ENCODE measurements at places on chromosomes 1 and 21. TPM values are rescaled to one million over a fixed set of nuclear protein-coding genes. Genes with fewer than 3 reads are reported as not detected.

DNA sequence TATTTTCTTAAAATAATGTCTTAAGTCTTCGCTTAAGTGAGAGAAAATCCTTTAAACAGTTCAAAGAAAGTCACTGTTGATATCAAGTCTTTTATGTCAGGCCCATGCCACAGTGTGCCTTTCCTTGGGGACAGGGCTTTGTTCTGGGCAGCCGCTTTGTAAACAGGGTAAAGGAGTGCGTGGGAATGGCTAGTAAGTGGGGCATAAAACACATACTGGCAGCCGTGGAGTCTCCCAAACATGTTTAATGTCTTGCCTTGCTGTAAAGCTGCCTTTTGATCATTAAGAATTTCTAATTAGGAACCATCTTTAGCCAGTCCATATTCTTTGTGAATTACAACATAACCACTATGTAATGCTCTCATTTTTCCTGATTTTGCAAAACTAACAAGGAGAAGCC is 99.7 kb downstream of the PHTF1 start:
- no peak for DNase-seq

- DNase-seq: no peak
Measured at GRCh38 chr1:89557445-89557825, 32.8 kb downstream of the LRRC8B start.

DNA sequence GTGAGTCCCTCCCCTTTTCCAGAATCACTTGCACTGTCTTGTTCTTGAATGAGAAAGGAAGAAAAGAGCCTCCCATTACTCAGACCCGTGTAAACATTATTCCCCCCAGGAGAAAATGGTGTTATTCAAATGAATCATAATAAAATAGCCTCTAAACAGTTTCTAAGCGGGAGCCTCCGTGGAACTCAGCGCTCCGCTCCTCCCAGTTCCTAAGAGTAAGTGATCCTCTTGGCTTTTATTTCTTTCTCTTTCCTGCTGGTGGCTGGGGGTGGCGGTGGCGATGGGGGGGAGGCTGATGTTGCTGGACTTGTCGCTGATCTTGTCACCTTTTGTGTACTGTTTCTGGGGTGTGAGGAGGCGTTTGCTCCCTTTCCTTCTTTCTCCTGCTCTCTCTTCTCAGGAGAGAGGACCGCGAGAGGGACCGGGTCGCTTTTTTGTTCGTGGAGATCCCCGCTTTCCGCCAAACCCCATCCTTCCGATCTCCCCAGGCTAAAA is 781 bp downstream of the PROX1 start:
- peak; percentile 34 for DNase-seq

DNA sequence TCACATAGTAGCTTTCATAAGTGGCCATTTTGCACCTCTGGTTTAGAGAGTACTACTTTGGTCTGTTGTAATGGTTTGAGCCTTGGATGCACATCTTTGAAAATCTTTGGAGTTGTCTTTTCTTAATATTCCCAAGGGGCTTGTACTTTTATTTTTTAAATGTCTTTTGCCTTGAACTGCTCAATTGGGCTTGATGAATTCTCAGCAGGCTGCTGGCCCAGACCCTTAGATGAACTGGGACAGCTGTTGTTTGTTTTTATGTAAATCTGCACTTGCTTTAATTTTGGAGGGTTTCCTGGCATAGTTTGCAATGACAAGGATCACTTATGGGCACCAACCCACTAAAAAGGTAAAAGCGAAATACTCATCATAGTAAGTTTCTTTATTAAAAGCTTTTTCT is 24.9 kb downstream of the NGF start:
- no peak for DNase-seq

DNA sequence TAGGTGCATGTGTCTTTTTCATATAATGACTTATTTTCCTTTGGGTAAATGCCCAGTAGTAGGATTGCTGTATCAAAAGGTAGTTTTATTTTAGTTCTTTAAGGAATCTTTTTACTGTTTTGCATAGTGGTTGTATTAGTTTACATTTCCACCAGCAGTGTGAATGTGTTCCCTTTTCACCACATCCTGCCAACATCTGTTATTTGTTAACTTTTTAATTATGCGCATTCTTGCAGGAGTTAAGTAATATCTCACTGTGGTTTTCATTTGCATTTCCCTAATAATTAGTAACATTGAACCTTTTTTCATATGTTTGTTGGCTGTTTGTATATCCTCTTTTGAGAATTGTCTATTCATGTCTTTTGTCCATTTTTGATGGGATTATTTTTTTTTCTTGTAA is 1761.9 kb downstream of the PLA2G4A start:
- no peak for DNase-seq

DNA sequence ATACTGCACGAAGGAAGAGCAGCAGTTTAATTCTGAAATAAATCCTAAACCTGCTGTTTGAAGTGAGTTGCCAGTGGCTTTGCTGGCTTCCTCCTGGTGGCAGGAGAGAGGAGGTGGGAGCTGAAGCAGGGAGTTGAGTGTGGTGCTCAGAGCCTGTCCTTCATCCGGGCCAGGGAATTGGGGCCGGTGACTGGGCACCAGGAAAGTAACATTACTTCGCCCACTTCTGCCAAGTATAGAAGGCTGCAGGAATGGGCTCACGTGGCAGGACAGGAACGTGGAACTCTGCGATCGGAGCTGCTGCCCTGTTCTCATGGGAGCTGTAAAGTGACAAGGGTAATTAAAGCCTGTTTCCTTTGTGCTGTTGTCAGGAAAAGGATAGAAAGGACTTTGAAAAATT is 8.7 kb downstream of the TOR3A start:
- no peak for DNase-seq

DNA sequence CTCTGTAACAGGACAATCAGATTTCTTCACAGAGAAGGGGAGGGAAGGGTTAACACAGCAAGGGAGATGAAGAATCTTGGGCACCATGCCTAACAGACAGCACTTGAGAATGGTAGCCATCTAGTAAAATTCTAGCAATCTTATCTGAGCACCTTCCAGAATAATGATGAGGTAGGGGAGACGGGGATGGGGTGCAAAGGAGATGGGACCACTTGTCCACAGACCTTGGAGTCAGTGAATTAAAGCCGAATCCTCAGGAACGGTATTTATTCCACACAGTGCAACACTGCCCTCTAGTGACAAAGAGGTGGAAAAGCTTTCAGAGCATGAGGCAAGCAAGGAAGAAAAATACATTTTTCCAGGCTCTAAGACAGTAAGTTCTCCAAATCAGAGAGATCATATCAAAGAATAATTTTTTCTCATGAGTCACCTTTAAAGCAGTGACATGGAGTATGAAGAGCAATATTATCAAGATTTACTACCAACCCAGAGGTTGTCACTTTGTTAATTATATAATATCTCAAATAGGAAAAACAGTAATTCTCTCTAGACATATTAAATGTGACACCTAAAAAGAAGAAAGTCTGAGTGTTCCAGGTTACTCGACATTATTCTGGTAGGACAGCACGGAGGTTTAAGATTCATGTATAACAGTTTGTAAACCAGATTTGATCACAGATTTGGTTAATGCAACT is 43.3 kb upstream of the LPAR3 start:
- peak; percentile 78 for DNase-seq

- peak; percentile 92 for DNase-seq
Measured at GRCh38 chr1:41418857-41419583, 57.8 kb downstream of the FOXO6 start.

GRCh38 chr1:162040001-162040400 is 16.3 kb upstream of the OLFML2B start:
- DNase-seq: no peak

GRCh38 chr1:227899820-227900449 is 47.8 kb downstream of the WNT9A start:
- no peak for DNase-seq

- DNase-seq: peak; percentile 63
Measured at GRCh38 chr1:12615865-12616708, 1.9 kb downstream of the DHRS3 start.

- no peak for DNase-seq
Measured at GRCh38 chr1:66323958-66324625, 209.9 kb upstream of the SGIP1 start.

GRCh38 chr21:32567626-32568025 is 17.7 kb downstream of the TCP10L start:
- no peak for DNase-seq

GRCh38 chr1:8625981-8626898 is 191.2 kb downstream of the RERE start:
- DNase-seq: peak; percentile 3

GRCh38 chr21:41899426-41900202 is 20.5 kb upstream of the PRDM15 start:
- DNase-seq: no peak

DNA sequence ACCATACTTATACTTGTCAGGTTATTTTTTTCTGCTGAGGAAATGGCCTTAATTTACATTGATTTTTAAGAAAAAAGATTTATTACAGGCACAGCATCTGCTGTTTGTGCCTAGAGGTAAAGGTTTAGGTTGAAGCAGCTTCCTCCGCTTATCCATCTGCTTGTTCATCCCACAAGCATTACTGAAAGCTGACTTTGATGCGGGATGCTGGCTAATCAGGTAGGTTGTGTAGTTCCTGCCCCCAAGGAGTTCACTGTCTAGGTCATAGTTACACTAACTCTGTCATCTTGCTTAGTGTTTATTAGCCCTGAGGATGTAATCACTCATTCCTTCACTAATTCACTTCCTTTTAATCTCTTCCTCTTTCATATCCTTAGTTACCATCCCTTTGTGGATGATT is 377.7 kb upstream of the KAZN start:
- DNase-seq: no peak

GRCh38 chr21:46448108-46448507 is 10.6 kb upstream of the DIP2A start:
- DNase-seq: no peak

- DNase-seq: peak; percentile 8
Measured at GRCh38 chr1:119988306-119989062, 81.0 kb downstream of the NOTCH2 start.

DNA sequence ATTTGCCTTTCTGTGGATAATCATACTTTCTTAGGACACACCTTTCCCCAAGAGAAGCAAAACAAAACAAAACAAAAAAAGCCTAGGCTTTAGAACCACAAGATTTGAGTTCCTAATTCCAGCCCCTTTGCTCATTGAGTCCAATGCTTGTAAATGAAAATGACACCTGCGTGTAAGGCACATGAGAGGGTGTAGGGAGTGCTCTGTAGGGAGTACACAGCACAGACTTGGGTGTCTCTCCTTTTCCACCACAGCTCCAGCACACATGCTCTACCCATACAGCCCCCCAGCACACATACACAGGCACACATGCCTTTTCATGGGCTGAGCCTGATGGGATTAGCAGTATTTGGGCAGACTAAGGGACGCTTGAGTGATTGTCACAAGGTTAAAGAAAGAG is 9.2 kb upstream of the NGF start:
- DNase-seq: no peak

- no peak for DNase-seq
Measured at GRCh38 chr1:223329664-223330415, 34.1 kb downstream of the SUSD4 start.

GRCh38 chr21:29385934-29386520 is 87.3 kb downstream of the BACH1 start:
- no peak for DNase-seq

- peak; percentile 62 for DNase-seq
Measured at GRCh38 chr1:182198006-182198605, 136.6 kb upstream of the ZNF648 start.

DNA sequence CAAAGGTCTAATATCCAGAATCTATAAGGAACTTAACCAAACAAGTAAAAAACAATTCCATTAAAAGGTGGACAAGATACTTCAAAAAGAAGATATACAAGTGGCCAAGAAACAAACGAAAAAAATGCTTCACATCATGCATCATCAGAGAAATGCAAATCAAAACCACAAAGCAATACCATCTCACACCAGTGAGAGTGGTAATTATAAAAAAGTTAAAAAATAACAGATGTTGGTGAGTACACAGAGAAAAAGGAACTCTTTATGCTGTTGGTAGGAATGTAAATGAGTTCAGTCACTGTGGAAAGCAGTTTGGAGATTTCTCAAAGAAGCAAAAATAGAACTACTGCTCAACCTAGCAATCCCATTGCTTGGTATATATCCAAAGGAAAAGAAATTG is 218.6 kb downstream of the SLC44A5 start:
- DNase-seq: no peak

- no peak for DNase-seq
Measured at GRCh38 chr1:175784831-175785230, 41.4 kb upstream of the TNR start.

- peak; percentile 49 for DNase-seq
Measured at GRCh38 chr1:173862769-173863223, 5.0 kb downstream of the GAS5 start.

DNA sequence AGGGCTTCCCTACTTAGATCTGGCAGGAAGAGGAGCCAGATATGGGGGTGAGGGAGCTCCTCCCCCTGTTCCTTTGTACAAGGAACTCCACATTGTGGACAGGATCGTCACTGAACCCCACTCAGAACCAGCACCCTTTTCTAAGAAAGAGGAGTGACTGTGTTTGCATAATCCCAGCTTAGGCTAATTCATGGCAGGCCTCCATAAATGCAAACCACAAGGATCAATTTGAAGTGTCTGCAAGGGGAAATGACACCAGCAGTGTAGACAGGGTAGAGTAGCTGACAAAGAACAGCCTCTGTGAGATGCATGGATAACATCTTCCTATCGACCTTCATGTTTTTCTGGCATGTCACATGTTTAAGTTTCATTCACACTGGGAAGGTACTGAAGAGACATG is 11.7 kb downstream of the MX1 start:
- DNase-seq: no peak

Gene MTARC1
- 0.96 TPM for total RNA-seq

Gene NHLH2
- not detected for total RNA-seq

Gene KRTAP11-1
- total RNA-seq: not detected

Gene MPZ
- total RNA-seq: 0.29 TPM

Gene NOS1AP
- total RNA-seq: 1.1 TPM

Gene EPHB2
- 0.79 TPM for total RNA-seq

Gene PDZK1
- 0.20 TPM for total RNA-seq

Gene ERG
- total RNA-seq: not detected

Gene GPR157
- 8.1 TPM for total RNA-seq

Gene FCRL5
- total RNA-seq: not detected

Gene DAB1
- total RNA-seq: not detected

Gene CD53
- total RNA-seq: not detected

Gene FBXO28
- total RNA-seq: 110 TPM
